ENCODE measurements at places on chromosomes 13 and 19.

DNA sequence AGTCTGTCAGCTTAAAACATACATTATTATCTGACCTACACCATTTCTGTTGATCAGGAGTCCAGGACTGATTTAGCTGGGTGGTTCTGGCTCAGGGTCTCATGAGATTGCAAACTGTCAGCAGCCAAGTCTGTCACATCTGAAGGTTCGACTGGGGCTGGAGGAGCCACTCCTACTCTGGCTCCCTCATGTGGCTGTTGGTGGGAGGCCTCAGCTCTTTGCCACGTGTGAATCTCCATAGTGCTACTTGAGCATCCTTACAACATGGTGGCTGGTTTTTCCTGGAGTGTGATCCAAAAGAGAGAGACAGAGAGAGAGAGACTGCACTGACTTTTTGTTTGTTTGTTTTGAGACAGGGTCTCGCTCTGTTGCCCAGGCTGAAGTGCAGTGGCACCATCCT is 63.6 kb upstream of the NFIC start:
- no peak for DNase-seq

- no peak for DNase-seq
Measured at GRCh38 chr13:28324181-28324789, 170.6 kb downstream of the FLT1 start.

DNA sequence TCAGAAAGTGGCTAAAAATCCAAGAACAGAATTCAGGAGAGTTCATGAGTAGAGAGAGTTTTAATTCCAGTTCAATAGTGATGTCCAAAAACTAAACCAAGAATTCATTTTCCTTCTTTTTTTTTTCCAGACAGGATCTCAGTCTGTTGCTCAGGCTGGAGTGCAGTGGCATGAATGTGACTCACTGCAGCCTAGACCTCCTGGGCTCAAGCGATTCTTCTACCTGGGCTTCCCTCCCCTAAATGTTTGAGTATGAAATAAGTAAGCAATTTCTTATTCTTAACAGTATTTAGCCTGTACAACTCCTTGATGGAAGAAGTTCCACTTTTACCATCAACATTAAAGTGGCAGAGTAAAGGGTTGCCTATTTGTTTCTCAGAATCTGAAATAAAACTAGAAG is 3.8 kb downstream of the COMMD6 start:
- DNase-seq: no peak

- DNase-seq: no peak
Measured at GRCh38 chr13:27279506-27279905, 8.9 kb downstream of the RASL11A start.

- no peak for DNase-seq
Measured at GRCh38 chr19:7521551-7522071, 813 bp upstream of the MCOLN1 start.

GRCh38 chr13:25415241-25415640 is 43.5 kb downstream of the ATP8A2 start:
- DNase-seq: peak; percentile 88

GRCh38 chr19:43779147-43779819 is 1.5 kb downstream of the KCNN4 start:
- no peak for DNase-seq

GRCh38 chr19:18782559-18783225 is 8.4 kb downstream of the COMP start:
- DNase-seq: no peak

- DNase-seq: no peak
Measured at GRCh38 chr19:48633148-48634035, 3.8 kb downstream of the DBP start.

DNA sequence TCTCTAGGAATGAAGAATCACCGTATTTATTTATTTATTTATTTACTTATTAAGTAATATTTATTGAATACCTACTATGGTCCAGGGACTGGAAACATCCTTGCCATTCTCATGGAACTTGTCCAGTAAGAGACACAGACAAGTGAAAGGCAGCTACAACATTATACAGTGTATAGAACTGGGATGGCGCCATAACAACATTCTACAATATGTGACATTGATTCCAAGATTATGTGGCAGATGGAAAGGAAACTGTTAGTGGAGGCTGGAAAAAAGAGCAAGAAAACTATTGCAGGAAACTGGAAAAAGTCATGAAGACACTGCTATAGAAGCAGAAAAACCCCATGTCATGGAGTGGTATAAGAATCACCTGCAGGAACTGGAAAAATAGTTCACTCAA is 9.4 kb upstream of the TBC1D4 start:
- DNase-seq: no peak

- no peak for DNase-seq
Measured at GRCh38 chr19:2627319-2627829, 75.1 kb downstream of the GNG7 start.

DNA sequence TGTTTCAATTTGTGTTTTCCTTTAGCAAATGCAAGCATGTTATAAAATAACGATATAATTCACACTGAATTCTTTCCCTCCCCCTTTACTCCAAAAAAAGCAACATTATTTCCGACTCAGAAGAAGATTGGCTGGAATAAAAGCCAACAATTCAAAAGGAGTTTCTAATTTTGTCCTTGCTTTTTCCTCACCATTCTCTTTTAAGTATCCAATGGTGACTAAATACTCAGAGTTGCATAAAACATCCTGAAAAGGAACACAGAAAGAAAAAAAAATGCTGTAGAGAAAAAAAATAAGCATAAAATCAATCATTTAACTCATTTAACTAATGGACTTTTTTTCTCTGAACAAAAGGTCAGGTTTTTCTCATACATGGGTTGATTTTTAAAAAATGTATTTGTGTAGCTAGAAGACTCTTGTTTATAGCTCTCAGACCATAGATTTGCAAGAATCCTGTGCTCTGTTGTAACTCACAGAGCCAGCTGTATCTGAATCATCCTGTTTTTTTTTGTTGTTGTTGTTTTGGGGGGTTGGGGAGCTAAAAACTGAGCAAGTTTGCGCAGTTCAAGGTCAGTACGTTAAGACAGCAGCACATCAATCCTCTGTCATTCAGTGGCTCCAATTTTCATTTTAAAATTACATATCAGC is 108.1 kb downstream of the PCDH17 start:
- no peak for DNase-seq

DNA sequence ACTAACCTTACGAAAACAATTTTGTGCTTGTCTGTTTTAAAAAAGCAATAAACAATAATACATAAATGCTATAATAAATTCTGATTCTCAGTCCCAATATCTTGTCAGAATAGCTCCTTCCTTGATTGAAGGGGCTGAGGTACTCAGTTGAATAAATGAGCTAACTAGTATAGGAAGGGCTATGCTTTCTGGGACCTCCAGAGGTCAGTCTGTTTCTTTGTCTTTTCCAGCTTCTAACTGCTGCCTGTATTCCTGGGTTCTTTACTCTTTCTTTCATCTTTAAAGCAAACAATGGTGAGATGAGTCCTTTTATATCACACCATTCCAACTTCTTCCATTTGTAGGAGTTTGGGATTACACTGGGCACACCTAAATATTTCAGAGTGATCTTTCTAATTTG is 1297.0 kb upstream of the ATXN8OS start:
- DNase-seq: no peak

- DNase-seq: no peak
Measured at GRCh38 chr13:46885018-46885417, 11.8 kb downstream of the HTR2A start.

DNA sequence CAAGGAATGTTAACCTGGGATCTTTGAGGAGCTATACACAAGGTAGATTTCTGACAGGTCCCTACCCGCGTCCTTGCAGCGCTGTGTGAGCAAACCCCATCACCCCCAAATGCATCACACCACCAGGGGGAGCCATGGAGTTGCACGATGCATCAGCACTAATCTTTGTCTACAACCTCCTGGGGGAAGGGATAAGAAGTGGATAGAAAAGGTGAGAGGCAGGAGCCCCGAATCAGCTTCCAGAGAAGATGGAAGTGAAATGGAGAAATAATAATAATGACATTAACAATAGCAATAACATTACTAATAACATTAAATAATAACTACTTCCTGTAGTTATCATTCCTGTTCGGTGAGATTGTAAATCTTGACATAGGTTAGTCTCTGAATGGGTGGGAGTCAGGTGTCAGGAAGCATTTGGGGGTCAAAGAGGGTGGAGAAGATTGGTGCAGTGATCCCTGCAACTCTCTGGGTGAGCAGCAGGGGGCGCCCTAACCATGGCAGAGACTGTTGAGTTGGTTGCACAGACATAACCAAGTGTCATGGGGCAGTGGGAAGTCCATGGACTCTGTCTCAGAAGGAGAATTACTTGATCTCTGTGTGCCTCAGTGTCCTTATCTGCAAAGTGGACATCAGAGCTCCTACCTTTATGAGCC is 16.5 kb downstream of the SIGLEC7 start:
- DNase-seq: no peak

DNA sequence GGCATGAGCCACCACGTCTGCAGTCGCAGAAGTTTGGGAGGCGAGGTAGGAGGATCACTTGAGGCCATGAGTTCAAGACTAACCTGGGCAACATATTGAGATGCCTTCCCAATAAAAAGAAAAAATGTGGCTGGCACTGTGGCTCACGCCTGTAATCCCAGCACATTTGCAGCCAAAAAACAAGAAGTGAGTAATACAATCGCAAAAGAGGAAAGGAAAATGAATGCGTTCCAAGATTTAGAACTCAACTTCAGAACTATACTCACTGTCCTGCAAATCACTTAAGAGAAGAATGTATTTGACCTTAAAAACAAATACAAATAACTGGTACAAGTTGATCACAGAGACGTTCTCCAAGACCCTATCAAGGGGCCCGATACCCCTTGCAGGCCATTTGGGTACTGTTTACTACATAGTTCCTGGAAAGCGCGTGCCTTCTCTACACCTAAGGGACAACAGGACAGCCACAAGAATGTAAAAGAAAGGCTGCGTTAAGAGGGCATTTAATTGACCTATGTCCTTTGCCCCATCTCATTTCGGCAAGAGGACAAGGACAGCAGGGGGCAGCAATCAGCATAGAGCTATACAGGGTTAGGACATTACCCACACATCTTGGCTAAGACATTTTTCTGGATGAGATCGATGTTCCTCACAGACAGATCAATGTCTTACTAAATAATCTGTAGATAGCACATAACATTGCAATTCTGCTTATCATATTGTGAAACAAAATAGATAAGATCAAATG is 41.3 kb downstream of the FLT3 start:
- DNase-seq: no peak

DNA sequence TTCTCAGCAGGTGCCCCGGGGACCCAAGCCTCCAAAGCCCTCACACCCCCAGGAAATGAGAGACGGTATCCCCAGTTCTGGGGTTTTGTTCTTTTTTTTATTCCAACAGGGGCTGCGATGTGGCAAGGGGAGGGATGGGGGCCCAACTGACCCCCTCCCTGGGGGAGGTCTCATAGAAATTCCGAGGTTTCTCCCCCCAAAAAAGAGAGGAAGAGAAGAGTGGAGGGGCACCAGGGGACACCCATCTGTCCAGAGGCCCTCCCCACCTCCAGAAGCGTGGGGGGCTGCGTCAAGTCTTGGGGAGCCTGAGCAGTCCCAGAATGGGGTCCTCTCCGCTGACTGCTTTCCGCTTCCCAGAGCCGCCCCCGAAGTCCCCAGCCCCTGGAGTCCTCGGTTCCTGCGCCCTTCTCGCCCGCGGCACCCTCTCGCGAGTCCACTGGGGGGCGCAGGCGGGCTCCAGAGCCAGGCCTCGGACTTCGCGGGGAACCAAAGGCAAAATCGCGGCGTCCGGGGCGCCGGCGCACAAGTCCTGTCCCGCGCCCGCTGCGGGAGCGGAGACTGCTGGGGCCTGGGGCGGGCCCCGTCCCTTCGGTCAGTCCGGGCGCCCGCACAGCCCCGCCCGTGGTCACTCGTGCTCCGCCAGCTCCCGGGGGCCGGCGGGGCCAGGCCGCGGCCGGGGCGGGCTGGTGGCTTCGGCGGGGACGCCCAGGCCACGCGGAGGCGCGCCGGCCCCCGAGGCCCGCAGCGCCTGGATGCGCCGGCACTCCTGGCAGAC is 4.4 kb upstream of the ATP1A3 start:
- no peak for DNase-seq

DNA sequence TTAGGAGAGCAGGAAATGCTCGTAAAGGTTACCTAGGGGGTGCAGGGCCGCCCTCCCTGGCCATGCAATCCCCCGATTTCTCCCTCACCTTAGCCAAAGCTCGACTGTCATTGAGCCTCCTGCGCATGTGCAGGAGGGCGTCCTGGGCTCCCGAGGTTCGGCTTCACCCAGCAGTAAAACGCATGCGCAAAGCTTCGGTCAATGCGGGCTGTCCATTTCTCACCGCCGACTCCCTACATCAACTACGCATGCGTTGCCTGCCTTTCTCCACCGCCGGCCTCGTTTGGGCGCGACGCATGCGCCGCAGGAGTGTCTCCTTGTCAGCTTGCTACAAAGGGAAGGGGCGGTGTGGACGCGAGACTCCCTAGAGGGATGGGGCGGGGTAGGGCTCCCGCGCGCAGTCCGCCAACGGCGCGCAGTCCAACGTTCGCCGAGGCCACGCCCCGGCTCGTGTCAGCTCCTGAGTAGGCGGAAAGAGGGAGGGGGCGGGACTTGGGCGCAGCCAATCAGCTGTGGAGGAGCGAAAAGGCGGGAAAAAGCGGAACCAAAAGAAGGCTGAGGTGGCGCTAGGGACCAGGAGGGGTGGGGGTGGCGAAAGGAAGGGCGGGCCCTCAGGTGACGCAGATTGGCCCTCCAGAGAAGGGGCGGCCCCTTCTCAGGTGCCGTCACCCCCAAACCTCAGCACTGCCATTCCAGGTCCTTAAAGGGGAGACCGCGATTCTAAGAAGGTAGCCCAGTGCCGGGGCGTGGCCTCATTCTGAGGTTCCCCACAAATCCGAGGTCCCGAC is at the start of the genes SYNGR4 and TMEM143:
SYNGR4 (plus strand) TSS at position 558 of the 788 bp plus-strand sequence. CDS start 1,476 bp downstream, outside the sequence.
TMEM143 (minus strand) TSS at position 131 of the 788 bp plus-strand sequence; CDS start at position 111, 20 bp downstream.
- DNase-seq: peak; percentile 99

GRCh38 chr13:50457415-50458393 is 385.8 kb downstream of the DLEU7 start:
- no peak for DNase-seq

GRCh38 chr13:52374873-52375411 is 31.0 kb downstream of the THSD1 start:
- DNase-seq: no peak

- DNase-seq: no peak
Measured at GRCh38 chr13:20144141-20144850, 16.6 kb downstream of the GJA3 start.

DNA sequence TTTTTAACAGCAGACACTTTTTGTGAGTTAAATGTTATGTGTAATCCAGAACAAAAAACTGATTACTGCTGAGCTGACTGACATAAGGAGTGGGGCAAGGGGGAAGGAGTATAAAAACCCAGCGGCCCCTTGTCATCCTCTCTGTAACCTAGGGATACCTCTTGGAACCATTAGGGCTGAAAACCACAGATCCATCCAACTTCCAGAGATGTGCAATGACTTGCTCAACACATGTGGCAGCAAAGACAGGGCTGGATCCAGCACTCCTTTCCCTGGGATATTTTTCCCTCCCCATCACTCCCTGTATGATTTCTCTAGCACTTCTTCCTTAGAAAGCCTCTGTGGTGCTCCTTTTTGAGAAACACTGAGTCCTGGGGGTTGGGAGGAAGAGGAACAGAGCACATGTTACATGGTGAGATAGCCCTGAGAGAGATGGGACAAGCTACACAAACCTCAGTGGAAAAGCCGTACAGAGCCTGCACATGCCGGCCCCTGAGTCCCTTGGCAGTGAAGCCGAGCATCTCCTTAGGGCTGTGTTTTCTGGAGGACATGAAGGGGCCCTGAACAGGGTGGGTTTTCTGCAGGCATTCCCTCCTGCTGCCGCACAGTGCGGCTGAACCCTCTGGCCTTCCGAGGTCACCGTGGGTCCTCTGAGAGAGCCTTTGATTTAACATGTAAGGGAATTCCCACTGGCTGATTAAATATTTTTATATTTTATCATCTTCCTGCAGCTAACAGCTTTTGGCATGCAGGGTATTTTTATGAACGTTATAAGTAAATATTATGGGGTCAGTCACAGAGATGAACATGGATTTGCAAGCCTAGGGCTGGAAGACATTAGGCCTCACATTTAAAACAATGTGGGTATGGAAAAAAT is 219.9 kb downstream of the COG6 start:
- no peak for DNase-seq

GRCh38 chr13:31093145-31093885 is 68.4 kb downstream of the HSPH1 start:
- DNase-seq: no peak
